ENCODE measurements at places on chromosomes 6 and 20.

GRCh38 chr20:63980317-63980805 lies 571 bp upstream of the PRPF6 start:
- no peak for DNase-seq

DNA sequence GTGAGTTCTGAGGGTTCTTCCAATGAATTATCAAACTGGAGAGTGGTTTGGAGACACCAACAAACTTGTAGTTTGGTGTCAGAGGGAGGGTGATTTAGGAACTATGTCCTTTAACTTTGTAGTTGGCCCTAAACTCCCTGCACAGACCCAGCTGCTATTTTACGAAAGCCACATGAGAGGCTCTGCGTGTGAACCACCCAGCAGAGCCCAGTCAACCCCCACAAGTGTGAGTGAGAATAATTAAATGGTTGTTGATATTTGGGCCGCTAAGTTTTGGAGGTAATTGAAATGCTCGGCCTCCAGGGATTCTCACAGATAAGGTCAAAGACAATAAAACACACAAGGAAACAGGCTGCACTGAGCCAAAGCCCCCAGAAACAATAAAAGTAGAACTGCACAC lies 6.9 kb upstream of the VAPB start:
- no peak for DNase-seq

DNA sequence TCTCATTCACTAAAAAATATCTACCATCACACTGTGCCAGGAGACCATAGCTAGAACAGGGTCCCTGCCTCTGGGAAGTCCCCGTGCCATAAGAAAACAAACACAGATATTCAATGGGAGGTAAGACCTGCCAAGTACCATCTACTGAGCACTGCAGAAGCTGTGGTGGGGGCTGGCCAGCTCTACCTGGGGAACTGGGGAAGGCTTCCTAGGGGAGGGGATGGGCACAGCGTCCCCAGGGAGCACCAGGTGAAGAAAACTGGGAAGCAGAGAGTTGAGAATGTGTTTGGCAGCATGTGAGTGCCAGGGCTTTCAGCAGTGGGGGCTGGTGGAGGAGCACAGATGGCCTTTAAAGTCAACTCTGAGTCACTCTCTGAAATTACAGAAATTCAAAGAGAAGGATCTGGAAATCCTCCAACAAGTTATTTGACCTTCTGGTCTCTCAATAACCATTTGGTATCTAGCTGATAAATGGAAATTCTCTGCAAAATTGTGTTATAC lies 85.2 kb downstream of the SHLD1 start:
- peak; percentile 79 for DNase-seq

- no peak for DNase-seq
Observed at GRCh38 chr6:136783495-136784270, 8.6 kb downstream of the MAP3K5 start.

GRCh38 chr6:71983131-71983530 lies 96.8 kb downstream of the RIMS1 start:
- DNase-seq = no peak

DNA sequence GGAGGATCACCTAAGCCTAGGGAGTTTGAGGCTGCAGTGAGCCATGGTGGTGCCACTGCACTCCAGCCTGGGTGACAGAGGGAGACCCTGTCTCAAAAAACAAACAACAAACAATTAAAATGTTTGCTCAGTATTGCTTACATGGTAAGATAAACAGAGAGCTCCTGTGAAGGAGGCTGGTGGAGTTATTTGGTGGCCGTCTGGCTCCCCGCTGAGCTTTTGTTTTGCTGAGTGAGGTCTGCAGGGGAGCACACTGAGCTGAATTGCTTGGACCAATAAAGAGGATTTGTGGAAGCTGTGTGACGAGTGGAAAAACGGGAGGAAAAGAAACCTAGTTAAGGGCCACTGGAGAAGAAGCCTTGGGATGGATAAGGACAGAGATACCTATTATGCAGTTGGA lies 41.1 kb upstream of the BMP6 start:
- no peak for DNase-seq
